ENCODE measurements at places on chromosomes 7 and 10.

GRCh38 chr10:49162761-49163310, 25.4 kb downstream of the TMEM273 start:
- H3K4me1 ChIP-seq, result no peaks in the 10 kb centered on the region
- DNase-seq, result no peak
- H3K36me3 ChIP-seq, result no peaks in the 10 kb centered on the region

DNA sequence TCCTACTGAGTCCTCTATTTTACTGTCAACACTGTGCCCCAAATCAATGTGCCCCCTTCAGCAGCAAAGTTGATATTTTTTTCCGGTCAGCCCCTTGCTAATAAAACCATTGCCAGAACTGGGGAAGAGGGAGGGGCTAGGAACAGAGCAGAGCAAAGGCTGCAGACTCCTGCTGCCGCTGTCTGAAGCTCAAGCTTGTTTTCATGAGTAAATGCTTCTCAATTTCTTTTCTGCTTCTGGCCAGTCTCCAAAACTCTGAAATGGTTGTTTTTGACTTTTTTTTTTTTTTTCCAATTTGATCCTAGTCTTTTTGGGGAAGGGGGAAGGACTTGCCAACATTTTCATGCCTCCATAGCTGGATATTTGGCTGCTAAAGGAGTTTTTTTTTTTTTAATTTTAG, 26.7 kb upstream of the PROSER2 start:
- no peak overlapping the region for H3K4me3 ChIP-seq
- H3K27ac ChIP-seq, result no peak overlapping the region
- no peaks in the 10 kb centered on the region for H3K36me3 ChIP-seq
- H3K27me3 ChIP-seq, result no peaks in the 10 kb centered on the region
- no peak for DNase-seq

- H3K4me3 ChIP-seq, result no peak overlapping the region
- H3K4me1 ChIP-seq, result no peaks in the 10 kb centered on the region
- no peak for DNase-seq
- no peaks in the 10 kb centered on the region for H3K27me3 ChIP-seq
- no peak overlapping the region for H3K27ac ChIP-seq
Measured at GRCh38 chr7:36370046-36370445, 19.6 kb upstream of the ANLN start.

DNA sequence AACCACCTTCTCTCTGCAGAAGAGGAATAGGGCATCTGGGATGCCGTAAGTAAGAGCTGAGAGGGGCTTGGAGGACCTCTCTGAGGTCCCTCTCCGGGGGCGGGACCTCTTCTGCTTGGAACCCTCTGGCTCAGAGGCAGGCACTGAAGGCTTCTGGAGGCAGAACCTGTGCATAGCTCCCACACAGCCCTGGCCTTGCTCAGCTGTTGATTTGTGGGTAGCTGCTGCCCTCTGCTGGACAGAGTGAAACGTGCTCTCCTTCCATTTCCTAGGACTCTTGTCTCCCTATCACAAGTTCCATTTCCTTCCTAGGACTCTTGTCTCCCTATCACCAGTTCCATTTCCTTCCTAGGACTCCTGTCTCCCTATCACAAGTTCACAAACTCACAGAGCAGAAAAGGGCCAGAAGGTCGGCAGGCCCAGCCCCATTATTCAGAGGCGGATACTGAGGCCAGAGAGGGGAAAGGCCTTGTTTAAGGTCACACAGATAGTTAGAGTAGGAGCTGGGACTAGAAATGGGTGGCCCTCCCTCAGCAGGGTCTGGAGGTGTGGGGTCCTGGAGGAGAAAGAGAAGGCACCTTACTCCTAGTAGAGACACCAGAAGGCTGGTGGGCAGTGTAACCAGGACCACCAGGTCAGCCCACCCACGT, 30.3 kb upstream of the GARS1 start:
- H3K4me1 ChIP-seq, result no peaks in the 10 kb centered on the region
- H3K36me3 ChIP-seq, result peaks cover 38% of the 10 kb centered on the region
- H3K27ac ChIP-seq, result no peak overlapping the region
- no peak overlapping the region for H3K4me3 ChIP-seq
- DNase-seq, result peak; percentile 66

GRCh38 chr7:37109016-37109683, 339.5 kb downstream of the ELMO1 start:
- no peak for DNase-seq
- H3K4me3 ChIP-seq, result no peak overlapping the region
- H3K27me3 ChIP-seq, result no peaks in the 10 kb centered on the region
- peaks cover 13% of the 10 kb centered on the region for H3K4me1 ChIP-seq
- no peak overlapping the region for H3K27ac ChIP-seq

DNA sequence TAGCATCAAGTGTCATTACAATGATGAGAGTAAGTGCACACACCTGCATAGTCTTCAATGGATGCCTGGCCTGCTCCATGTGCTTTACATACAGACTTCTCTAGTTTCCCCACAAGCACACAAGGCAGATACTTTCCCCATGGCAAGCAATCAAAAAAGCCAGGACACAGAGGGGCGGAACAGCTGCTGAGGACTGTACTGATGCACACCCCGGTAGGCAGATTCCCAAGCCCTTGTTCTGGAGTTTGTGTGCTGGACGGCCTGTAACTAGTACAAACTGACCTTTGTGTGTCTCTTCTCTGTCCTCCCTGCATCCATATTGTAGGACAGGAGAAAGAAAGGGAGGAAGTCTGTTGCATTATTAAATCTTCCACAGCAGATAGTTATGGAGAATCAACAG, 25.8 kb downstream of the UBE2D4 start:
- H3K36me3 ChIP-seq, result peaks cover 46% of the 10 kb centered on the region
- H3K4me3 ChIP-seq, result no peak overlapping the region
- H3K4me1 ChIP-seq, result no peaks in the 10 kb centered on the region
- DNase-seq, result no peak
- H3K27ac ChIP-seq, result no peak overlapping the region

GRCh38 chr10:59523851-59524250, 161.5 kb upstream of the FAM13C start:
- no peaks in the 10 kb centered on the region for H3K4me1 ChIP-seq
- no peak overlapping the region for H3K4me3 ChIP-seq
- no peaks in the 10 kb centered on the region for H3K36me3 ChIP-seq
- DNase-seq, result no peak
